ENCODE measurements at places on chromosomes 6 and 20. TPM values are rescaled to one million over a fixed set of nuclear protein-coding genes. Genes with fewer than 3 reads are reported as not detected.

DNA sequence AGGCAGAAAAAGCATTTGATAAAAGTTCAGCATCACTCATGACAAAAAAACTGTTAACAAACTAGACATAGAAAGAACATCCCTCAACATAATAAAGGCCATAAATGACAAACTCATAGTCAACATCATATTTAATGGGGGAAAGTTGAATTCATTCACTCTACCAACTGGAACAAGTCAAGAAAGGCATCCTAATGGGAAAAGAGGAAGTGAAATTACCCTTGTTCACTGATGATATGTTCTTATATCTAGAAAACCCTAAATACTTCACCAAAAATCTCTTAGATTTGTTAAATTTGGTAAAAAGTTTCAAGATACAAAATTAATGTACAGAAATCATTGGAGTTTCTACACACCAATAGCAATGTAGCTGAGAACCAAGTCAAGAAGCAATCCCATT lies 48.9 kb downstream of the GGTLC1 start:
- H3K4me1 ChIP-seq = peaks cover 3% of the 10 kb centered on the region
- no peak for DNase-seq
- no peaks in the 10 kb centered on the region for H3K27me3 ChIP-seq
- no peak overlapping the region for H3K27ac ChIP-seq
- H3K4me3 ChIP-seq = no peak overlapping the region

DNA sequence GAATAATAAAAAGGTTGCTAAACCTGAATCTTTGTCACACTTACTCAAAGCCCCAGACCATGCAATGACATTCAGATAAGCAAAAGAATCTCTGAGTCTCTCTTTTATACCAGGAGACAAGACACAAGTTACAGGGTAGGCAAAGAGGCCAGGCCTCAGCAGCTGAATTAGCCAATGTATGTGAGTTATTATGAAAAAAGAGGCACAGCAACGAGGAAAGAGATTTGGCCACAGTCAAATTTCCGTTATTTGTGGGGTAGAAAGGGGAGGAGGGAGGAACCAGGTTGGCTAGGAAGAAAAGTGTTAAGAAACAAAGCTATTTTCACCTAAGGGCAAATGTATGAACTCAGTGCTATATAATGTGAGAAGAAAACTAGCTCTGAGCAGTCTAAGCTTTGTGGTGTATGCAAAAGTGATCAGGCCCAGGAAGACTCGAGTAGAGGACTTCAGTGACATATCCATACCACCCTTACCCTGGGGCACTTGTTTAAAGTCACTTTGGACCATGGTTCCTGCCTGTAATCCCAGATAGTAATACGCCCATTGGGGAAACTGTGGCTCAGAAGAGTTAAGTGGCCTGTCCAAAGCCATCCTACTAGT lies 19.1 kb downstream of the IPCEF1 start:
- peak; percentile 86 for DNase-seq
- no peaks in the 10 kb centered on the region for H3K4me1 ChIP-seq
- no peaks in the 10 kb centered on the region for H3K36me3 ChIP-seq
- H3K4me3 ChIP-seq = no peak overlapping the region
- H3K27me3 ChIP-seq = no peaks in the 10 kb centered on the region

GRCh38 chr6:44022671-44023352 lies 104.4 kb downstream of the MRPL14 start:
- no peaks in the 10 kb centered on the region for H3K36me3 ChIP-seq
- DNase-seq = no peak
- no peak overlapping the region for H3K4me3 ChIP-seq

GRCh38 chr6:155510879-155511278 lies 55.2 kb upstream of the NOX3 start:
- no peaks in the 10 kb centered on the region for H3K27me3 ChIP-seq
- H3K4me3 ChIP-seq = no peak overlapping the region
- H3K4me1 ChIP-seq = peaks cover 13% of the 10 kb centered on the region
- no peaks in the 10 kb centered on the region for H3K36me3 ChIP-seq
- H3K27ac ChIP-seq = no peak overlapping the region
- no peak for DNase-seq

DNA sequence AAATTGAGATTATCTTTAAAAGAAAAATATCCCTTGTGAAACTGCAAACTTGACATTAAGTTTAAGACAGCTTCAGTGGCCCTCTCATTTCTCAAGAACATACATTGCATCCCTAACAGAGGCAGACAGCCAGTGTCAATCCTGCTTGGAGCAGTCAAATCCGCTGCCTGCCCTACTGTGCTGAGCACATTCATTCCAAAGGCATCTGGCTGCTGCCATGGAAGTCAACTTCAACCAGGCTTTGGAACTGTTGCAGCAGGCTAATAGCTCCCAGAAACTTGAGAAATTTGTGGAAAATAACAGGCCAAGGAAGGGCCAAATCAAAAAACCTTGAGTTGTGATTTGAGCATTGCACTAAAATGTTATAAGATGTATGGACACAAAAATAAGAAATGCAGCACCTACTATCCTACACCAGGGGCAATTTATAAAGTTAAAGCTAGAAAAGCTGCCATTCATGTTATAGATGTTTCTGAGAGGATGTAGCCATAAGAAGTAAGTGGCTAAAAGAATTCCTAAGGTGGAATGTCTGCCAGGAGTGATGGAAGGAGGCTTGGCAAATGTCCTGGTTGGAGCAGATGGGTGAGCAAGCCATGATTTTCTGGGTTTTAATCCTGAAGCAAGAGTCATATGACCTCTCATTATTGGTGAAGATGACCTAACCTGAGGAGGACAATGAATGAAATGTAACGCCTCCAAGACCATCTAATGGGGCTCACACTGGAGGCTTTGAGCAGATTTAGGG lies 31.4 kb upstream of the HAO1 start:
- H3K4me1 ChIP-seq = no peaks in the 10 kb centered on the region
- no peak overlapping the region for H3K27ac ChIP-seq
- DNase-seq = no peak
- H3K27me3 ChIP-seq = no peaks in the 10 kb centered on the region
- H3K4me3 ChIP-seq = no peak overlapping the region

DNA sequence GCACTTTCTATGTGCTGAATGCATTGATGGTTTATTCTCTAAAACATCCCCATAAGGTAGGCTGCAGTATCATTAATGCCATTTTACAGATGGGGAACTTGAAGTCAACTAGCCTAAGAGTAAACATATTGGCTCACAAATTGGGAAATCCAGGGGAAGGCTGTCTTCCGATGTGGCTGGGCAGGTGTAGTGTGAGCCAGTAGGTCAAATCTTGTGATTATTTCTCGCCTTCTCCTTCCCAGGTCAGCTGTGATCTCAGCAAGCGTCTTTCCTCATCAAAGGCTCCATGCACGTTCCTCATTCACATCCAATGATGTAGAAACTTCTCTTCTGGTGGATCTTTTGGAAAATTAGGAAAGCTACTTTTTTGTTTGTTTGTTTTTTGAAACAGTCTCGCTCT lies 94.1 kb upstream of the SHLD1 start:
- DNase-seq = no peak
- peaks cover 48% of the 10 kb centered on the region for H3K4me1 ChIP-seq
- no peaks in the 10 kb centered on the region for H3K36me3 ChIP-seq
- H3K27ac ChIP-seq = peak overlapping the region; percentile 87
- H3K4me3 ChIP-seq = no peak overlapping the region

The EYA2 gene
- total RNA-seq = 3.1 TPM

The SMIM29 gene
- 23.7 TPM for total RNA-seq

The MAN1A1 gene
- total RNA-seq = 125 TPM
